ENCODE measurements at places on chromosomes 3 and 15.

DNA sequence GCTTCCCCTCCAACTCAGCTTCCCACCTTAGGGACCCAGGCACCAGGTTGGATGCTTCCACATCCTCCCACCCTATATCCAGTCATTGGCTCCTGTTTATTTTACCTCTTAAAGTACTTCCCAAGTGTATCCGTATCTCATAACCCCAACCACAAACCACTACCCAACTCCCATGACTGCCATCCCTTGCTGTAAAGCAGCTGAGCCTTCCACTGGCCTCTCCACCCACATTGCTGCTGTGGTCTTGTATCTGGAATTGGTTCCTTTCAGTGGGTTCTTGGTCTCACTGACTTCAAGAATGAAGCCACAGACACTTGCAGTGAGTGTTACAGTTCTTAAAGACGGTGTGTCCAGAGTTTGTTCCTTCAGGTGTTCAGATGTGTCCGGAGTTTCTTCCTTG is 79.8 kb upstream of the HRH1 start:
- no peak for DNase-seq

DNA sequence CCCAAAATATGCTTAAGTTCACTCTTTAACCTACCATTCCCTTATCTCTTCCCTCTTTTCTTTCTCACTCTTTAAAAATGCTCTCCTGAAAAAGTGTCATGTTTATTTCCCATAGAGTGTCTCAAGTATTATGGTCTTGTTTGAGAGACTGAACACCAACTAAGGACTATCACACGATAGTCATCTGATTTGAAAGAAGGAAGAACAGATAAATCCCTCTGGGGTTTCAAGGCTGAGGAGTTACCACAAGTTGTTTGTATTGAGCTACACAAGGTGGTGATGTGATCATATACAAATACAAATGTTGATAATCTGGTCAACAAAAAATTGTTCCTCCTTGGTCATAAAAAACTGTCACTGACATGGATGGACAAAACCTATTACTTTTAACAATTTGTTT is 13.8 kb downstream of the MEIS2 start:
- no peak for DNase-seq

DNA sequence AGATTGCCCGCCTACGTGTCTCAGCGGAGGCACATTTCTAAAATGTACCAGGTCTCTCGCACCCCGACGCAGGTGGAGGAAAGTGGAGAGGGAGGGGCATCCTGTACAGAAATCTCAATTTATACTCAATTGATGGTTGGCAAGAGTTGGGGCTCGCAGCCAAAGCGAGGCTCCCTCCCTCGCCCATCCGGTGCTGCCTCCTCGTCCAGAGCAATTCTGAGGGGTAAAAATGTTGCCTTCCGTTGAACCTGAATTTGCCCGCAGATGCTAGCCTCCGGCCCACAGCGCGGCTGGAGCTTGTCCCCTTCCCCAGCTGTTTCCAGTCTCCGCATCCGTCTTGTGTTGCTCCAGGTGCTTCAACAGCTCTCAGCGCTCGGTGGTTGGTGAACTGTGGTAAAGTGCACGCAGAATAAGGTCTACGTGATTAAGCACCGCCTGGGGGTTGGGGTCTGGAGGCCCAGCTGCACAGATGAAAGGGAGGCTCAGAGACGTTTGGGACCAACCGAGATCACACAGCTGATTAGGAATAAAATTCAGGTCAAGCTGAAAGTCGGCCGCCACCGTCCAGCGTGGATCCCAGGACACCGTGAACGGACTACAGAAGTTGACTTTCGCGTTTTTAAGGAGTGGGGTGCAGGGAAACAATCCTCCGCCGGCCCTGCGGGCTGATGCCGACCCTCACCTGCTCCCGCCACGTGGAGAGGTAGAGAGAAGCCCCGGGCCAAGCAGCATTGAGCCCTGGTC is 846 bp upstream of the POLG start:
- DNase-seq, result peak; percentile 62

GRCh38 chr3:75171630-75172230 is 492.4 kb upstream of the FRG2C start:
- no peak for DNase-seq

- no peak for DNase-seq
Observed at GRCh38 chr3:113113361-113113760, 98.0 kb upstream of the BOC start.

DNA sequence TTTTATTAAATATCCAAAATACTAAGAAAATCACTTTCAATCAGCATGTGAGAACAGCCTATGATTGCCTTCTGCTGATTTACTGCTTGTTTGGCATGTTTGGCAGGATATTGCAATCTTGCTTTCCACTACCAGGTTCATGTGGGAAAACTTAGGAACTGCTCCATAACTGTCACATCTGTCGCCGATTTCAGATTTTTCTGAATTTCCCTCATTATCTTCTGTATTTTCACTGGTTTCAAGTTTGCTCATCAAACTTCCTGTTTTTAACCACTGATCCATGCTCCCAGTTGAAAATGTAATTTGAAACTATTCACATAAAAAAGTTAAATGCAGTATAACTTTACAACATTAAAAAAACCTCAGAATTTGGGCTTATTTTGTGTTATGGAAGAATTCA is 93.0 kb downstream of the NFKBIZ start:
- DNase-seq, result no peak

- no peak for DNase-seq
Observed at GRCh38 chr3:60652829-60653228, 598.4 kb downstream of the FHIT start.

DNA sequence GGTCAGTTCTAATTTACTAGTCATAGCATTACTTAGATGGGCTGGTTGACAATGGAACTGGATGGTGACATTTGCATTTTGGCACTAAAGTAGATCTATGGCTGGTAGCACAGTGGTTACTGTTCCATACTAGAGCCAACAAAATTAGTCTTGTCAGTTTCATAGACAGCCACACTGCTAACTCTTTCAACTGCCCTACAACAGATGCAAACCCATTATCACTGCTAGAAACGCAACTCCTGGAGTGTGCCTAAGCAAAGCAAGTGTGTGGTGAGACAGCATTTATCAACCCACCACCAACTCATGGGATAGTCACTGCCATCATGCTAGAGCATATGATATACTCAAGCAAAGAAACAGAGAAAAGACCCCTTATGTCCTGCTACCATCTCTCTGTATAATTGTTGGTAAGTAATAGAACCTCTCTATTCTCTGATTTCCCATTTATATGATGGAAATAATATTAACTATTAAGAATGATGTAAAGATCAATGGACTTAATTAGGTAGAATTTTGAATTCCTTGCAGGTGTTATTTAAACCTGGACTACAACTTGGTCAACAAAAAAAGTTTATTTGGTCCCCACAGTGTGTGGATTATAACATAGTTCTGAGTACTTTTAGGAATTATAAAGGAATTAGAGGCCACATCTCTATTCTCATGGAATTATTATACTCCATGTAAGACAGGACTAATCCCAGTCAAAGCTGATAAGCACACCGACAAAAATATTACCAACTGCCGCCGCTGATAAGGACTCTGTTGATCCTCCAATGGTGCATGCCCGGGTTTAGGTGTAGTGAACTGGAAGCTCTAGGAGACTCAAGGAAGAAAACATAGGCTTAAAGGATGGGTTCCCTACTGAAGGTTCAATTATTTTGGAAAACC is 19.9 kb upstream of the ABHD5 start:
- DNase-seq, result no peak

DNA sequence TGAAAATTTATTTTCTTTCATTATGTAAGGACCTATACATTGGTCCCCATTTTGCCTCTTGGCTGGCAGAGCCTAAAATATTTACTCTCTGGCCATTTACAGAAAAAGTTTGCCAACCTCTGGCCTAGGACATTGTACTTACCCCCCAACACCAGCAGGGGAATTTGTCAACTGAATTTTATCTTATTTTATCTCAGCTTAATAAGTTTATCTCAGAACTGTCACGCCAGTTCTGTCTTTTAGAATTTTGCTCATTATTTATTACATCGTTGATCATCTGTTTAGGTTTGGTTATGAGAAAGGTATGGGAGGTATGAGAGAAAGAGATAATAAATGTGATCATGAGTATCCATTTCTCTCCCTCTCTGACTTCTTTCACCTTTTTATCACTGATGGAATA is 38.3 kb downstream of the CHD2 start:
- DNase-seq, result no peak
